ENCODE measurements at places on chromosomes 4 and X.

DNA sequence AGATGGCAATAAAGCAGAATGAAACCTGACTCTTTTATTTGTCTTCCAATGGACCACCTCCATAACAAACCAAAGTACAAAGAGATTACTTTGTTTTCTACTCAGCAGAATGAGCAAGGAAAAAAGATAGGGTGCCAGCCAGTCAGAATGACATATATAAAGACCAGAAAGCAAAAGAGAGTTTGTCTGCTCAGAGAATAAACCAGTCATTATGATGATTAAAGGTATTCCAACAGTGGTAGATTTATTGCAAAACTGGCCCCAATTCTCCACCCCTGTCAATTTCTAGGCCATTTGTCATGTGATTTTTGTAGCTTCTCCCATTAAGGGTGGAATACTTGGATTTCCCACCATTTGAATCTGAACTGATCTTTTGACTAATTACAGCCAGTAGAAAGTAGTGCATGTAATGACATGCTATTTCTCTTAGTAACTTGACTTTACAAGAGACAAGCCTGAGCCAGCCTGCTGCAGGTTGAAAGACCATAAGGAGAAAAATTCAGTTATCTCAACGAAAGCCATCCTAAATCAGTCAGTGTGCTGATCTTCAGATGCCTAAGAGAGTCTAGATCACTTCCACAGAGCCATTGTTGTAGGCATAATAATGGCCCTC is 203.1 kb downstream of the EPHA5 start:
- no peak for DNase-seq

GRCh38 chr4:182143822-182144625 is 99.2 kb upstream of the TENM3 start:
- DNase-seq: no peak

- DNase-seq: no peak
Observed at GRCh38 chr4:59247032-59247431, 1953.1 kb upstream of the ADGRL3 start.

DNA sequence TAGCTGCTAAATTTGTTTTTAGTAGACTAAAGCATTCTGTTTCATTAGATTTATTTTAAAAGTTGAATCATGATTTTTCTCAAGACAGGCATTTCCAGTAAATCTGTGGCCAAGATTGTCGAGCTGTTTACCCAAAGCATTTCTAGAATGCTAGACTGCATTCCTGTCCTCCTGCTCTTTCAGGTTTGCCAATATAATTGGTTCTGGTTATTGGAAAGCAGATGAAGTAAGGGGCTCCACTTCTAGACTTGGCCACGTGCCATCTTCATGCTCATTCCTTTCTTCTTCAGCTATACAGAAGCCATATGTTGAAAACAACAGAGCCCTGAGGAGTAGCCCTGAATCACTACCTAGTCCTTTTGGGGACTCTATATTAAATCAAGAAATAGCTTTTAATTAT is 62.5 kb downstream of the PGRMC2 start:
- DNase-seq: no peak

DNA sequence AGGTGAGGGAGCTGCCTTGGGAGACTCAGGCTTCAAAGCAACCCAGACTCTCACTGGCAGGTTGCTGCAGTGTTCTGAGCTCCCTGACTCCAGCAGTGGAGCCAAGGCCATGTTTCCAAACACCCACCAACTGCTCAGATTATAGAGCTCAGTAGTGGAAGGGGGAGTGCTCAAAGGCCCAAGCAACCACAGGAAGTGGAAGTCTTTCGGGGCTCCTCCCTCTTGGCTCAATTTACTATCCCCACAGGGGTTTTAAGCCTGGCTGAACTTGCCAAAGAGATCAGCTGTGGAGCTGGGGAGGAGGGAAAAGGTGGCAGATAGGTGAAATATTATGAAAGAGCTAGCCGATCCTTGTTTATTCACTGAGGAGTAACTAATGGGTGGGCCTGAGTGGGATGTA is 82.5 kb downstream of the HPRT1 start:
- no peak for DNase-seq

DNA sequence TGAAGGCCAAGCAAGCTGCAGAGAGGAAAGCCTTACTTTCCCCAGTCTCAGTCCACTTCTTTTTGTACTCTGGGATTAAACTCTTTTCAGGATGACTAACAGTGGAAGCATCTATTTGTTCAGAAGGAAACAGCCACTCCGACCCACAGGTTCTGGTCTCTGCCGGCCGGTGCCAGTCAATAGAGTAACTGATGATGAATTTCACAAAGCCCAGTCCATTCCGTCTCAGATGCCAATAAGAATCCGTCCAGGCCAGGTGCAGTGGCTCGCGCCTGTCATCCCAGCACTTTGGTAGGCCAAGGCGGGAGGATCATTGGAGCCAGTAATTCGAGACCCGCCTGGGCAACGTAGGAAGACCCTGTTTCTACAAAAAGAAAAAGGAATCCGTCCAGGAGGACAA is 58.5 kb upstream of the HELT start:
- no peak for DNase-seq
